ENCODE measurements at places on chromosomes 3 and 15. TPM values are rescaled to one million over a fixed set of nuclear protein-coding genes. Genes with fewer than 3 reads are reported as not detected.

The SLC25A26 gene
- total RNA-seq, result 16.8 TPM

The SLC27A2 gene
- 10.6 TPM for total RNA-seq

The CALML4 gene
- total RNA-seq, result 11.9 TPM

The PRKCD gene
- 45.1 TPM for total RNA-seq

The PTPRG gene
- 44.3 TPM for total RNA-seq

The GP5 gene
- 0.18 TPM for total RNA-seq

The ZNF80 gene
- total RNA-seq, result not detected

The PPM1L gene
- total RNA-seq, result 30.1 TPM

The CYP11A1 gene
- total RNA-seq, result 2.0 TPM

The AHSG gene
- 0.27 TPM for total RNA-seq

The CHRNB4 gene
- 1.0 TPM for total RNA-seq

The BSN gene
- 3.0 TPM for total RNA-seq

The UROC1 gene
- total RNA-seq, result not detected

The ACKR2 gene
- 0.60 TPM for total RNA-seq

The COL7A1 gene
- total RNA-seq, result 38.4 TPM

The SLC2A2 gene
- total RNA-seq, result 1.5 TPM

The CCRL2 gene
- total RNA-seq, result not detected

The CLDN18 gene
- 19.5 TPM for total RNA-seq

The ZNF620 gene
- 26.2 TPM for total RNA-seq

The PCOLCE2 gene
- 2.2 TPM for total RNA-seq

The FBXW12 gene
- total RNA-seq, result 0.20 TPM

The CFAP91 gene
- 75.0 TPM for total RNA-seq
